ENCODE measurements at places on chromosomes 2 and 18.

- DNase-seq: no peak
Observed at GRCh38 chr18:79322441-79322840, 73.3 kb upstream of the NFATC1 start.

- no peak for DNase-seq
Observed at GRCh38 chr2:85409845-85410583, at the start of gene CAPG. CAPG (minus strand) TSS chr2:85410366; CDS start chr2:85402145, 8,221 bp downstream.

DNA sequence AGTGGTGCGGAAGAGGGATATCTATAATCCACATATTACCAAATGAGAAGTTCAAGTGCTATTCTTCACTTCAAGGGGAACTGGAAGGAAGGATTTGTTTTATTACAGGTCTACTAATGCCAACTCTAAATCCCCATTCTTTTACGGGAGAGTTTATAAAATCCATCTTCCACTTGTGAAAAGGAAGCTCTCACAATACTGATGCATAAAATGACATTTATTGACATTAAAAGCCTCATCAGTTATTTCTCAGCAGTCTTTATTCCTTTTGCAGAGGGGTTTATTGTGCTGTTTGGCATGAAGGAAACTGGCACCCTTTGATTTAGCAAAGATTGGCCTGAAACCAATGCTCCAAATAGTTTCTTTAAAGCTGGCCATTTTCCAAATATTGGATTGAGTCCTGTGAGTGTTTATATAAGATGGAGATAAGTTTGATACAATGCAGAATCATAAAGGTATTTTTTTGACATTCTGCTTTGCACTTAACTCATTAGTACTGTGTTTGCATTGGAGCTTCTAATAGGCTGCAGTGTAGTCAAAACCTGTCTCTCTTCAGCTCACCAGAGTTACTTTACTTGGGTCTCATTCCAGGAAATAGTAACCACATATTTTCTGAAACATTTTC is 26.6 kb downstream of the LRP1B start:
- no peak for DNase-seq

DNA sequence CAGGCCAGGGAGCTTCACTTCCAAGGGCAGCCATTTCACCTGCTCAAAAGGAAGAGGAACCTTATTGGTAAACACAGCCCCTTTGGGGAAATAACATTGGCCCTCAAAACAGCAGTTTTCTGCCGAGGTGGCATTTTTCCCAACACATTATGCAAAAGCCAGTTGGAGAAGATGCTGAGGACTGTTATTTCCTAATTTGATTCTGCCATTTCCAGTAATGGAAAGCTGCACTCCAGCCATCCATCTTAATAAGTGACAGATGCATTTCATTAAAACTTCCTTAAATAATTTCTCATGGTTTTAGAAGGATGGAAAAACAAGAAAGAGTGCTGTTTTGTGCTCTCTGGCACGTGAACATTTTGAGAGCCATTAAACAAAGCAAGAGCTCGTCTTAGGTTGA is 55.9 kb upstream of the ALK start:
- no peak for DNase-seq

- DNase-seq: no peak
Observed at GRCh38 chr2:176246331-176246730, 22.9 kb upstream of the MTX2 start.

GRCh38 chr2:27041752-27042151 is 9.0 kb downstream of the TMEM214 start:
- DNase-seq: no peak

GRCh38 chr2:233060501-233060979 is 398 bp downstream of the INPP5D start:
- no peak for DNase-seq

GRCh38 chr2:239269173-239269885 is 131.5 kb downstream of the HDAC4 start:
- no peak for DNase-seq

GRCh38 chr2:128187032-128187654 is 96.1 kb downstream of the UGGT1 start:
- peak; percentile 43 for DNase-seq

- no peak for DNase-seq
Observed at GRCh38 chr18:9756271-9756932, 48.3 kb downstream of the RAB31 start.

DNA sequence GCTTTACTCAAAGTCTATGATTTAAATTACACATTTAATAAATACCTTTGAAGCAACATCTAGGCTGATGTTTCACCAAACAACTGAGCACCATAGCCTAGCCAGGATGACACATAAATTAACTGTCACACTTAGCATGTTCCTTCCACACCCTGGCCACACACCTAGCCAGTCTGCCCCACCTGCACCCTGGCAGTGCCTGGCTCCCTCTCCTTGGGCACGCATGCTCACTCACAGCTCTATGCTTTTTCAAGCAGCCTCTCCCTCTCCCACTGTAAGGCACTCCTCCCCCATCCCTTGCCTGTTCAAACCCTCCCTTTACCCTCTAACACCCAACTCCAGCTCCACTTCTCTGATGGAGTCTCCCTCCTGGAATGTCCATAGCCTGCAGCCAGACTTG is 357.6 kb upstream of the KLHL29 start:
- no peak for DNase-seq

- no peak for DNase-seq
Observed at GRCh38 chr18:189254-189653, 30.9 kb downstream of the USP14 start.

DNA sequence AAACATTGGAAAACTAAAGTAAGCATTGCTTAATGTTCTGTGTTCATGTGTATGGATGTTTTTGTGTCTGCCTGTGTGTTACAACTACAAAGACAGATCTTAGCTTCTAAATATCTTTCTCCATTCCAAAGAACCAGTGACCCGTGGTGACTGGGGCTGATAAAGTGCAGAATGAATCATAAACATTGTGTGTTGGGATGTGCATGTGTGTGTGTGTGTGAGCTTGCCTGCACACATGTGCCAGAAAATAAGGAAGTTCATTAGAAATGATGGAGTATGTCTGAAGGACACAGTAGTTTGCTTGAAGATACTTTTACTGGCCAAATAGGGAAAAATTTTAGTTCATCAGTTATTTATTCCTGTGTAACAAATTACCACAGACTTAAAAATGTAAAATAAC is 756.6 kb upstream of the CELF4 start:
- no peak for DNase-seq

- no peak for DNase-seq
Observed at GRCh38 chr2:45256867-45257641, 247.8 kb upstream of the SIX2 start.

GRCh38 chr2:30690126-30690561 is 117.1 kb downstream of the CAPN13 start:
- no peak for DNase-seq

DNA sequence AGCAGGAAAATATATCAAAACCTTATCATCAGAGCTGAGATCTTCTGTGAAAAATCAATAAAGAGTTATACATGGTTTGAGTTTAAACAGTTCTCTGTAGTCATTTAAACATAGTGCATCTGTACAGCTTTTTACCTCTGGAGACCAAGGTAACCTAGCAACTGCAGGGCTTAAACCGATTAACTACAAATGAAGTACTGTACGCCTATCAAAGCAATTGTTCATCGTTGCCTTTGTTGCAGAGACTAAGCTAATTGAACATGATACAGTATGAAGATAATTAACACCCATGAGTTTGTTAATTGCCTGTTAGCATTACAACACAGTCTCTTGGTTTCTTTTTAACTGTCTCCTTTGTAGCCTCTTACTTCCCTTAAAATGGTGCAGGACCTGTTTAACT is 147.9 kb downstream of the LNPK start:
- no peak for DNase-seq

DNA sequence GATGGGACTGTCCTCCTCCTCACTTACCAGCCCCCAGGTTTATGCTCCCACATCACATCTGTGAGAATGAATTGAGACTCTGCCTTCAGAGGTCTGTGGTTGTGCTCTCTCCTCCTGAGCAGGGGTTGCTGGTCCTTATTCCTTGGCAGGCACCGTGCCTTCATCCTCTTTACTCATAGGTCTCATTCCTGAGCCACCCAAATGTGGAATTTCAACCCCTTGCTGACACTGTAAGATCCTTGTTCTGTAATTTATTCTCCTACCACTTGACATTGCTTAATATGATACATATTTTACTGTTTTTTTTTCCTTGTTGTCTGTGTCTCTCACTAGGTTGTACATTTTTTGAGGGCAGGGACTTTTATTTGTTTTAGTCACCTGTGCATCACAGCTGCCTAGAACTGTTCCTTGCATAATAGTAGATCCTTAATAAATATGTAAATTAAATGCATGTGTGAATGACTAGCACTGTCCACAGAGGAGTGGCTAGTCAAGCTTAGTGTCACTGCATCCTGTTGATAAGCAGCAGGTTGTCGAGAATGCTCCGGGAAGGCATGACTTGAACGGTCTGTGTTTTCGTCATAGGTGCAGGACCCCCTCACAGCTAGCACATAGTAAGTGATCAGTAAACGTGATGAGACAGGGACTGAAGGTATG is 180.6 kb downstream of the ZNF407 start:
- no peak for DNase-seq

DNA sequence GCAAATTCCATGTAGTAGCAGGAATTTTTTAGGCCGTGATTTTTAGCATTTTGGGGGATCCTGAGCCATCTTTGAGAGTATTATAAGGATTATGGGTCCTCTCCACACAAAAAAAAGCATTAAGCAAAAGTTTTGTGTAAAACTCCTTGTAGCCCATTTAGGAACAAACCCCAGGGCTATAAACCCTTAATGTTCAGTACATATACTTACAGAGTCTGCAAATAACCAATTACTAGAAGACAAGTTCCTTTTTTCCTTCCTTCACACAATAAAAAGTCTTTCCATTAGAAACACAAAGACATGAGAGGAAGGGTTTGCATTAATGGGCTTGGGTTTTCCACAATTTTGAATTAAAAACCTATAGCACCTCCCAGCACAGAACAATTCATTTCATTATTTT is 44.6 kb downstream of the WDFY1 start:
- no peak for DNase-seq

GRCh38 chr2:163953390-163953907 is 217.6 kb upstream of the FIGN start:
- no peak for DNase-seq

- peak; percentile 53 for DNase-seq
Observed at GRCh38 chr2:235300368-235301201, 193.3 kb upstream of the AGAP1 start.

DNA sequence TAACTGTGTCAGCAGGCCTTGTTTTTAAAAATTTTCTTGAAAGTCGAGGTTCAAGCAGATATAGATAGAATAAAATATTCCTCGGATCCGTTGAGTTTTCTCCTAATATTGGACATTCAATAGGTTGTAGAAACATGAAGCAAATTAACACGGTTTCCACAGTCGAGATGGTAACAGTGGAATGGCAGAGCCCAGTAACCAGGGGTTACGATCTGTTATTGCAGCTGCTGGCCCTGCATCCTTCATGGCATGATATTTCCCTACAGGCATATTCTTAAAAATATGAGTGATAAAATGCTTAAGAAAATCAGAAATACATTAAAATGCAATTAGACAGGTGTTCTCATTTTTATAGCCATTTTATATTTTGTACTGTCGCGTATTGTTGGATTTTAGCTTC is 117.6 kb downstream of the SNTG2 start:
- DNase-seq: no peak

DNA sequence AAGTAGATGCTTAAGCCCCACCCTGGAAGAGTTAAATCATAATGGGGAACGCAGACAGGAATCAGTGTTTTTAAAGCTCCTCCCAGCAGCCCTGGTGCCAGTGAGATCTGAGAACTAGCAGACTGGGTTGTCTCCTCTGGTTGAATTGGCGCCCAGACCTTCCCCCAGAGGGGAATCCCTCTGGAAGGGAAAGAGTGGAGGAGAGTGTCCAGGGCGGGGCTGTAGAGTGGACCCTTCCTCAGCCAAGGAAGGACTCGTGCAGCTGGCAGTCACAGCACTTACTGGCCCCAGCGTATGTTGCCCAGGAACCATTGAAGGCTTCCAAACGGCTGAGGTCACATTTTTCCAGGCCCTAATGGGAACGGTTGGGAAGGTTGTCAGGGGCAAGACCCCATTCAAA is 62.5 kb downstream of the TGOLN2 start:
- DNase-seq: no peak

- peak; percentile 91 for DNase-seq
Observed at GRCh38 chr2:26018184-26019055, 15.5 kb upstream of the RAB10 start.

GRCh38 chr2:83017366-83018090 is 1441.6 kb downstream of the SUCLG1 start:
- DNase-seq: no peak

- DNase-seq: no peak
Observed at GRCh38 chr2:96934831-96935540, 51.4 kb downstream of the FAM178B start.

- DNase-seq: no peak
Observed at GRCh38 chr2:216727346-216728122, 32.2 kb upstream of the IGFBP5 start.

DNA sequence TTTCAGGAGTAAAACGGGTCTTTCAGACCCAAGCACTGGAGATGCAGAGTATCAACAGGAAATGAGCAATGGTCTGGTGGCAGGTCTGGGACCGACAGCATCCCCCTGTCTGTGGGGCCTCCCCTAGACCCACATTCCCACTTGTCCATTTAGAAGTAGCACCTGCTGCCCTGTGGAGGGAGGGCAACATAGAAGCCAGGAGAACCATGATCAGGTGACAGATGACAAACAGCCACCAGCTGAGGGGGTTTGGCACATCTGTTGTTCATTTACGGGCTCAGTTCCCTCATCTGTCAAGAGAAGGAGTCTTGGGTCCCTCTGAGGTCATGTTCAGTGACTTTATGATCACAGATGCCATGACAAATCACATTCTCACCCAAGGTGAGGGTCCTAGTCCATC is 77.9 kb upstream of the SLC66A3 start:
- no peak for DNase-seq

DNA sequence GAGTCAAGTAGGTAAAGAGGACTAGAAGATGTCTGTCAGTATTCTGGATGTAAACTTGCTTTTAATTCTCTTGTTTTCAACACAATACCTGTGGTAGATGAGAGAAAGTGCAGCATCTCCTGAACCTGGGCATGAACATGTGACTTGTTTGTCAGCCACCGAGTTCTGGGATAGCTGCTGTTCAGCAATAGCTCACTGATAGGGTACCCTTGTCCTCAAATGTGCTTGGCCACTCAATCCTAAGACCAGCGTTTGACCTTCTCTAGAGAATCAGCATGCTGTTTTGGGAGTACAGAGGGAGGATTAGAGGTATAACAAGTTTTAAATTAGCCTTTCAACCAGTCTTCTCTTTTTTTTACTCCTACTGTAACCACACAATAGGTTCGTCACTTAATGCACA is 23.2 kb downstream of the RPIA start:
- DNase-seq: no peak

DNA sequence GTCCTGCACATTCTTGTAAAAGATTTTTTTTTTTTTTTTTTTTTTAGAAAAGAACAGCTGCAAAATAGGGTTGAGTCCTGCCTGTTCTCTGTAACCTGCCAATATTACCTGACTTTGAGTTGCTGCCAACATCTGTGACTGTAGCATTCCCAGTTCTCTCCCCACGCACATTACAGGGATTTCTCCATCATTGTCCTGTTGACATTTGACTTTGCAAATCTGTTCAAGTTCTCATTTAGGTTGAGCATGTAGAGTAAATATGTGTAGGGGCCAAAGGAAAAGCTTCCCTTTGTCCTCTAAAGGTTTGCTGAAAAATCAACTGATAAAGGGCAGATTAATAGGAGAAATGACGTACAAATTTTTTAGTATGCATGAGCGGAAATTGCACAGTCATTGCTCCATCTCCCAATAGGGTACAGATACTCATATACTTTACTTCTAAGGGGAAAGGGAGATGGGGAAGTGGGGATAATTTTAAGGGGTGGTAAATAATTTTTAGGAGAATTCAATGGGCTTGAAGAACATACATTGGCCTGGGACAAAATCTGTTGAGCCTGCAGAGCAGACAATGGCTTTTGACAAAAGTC is 385.5 kb downstream of the PIK3C3 start:
- no peak for DNase-seq
